Amniotic epithelial cell (primary cell): ENCODE measurements at places on chromosomes 4 and X.
A peak's percentile ranks its signal among the peaks of the same experiment; 100 is the strongest.

GRCh38 chrX:153327561-153327960 is 6.0 kb upstream of the PNMA6F start:
- DNase-seq, result no peak

DNA sequence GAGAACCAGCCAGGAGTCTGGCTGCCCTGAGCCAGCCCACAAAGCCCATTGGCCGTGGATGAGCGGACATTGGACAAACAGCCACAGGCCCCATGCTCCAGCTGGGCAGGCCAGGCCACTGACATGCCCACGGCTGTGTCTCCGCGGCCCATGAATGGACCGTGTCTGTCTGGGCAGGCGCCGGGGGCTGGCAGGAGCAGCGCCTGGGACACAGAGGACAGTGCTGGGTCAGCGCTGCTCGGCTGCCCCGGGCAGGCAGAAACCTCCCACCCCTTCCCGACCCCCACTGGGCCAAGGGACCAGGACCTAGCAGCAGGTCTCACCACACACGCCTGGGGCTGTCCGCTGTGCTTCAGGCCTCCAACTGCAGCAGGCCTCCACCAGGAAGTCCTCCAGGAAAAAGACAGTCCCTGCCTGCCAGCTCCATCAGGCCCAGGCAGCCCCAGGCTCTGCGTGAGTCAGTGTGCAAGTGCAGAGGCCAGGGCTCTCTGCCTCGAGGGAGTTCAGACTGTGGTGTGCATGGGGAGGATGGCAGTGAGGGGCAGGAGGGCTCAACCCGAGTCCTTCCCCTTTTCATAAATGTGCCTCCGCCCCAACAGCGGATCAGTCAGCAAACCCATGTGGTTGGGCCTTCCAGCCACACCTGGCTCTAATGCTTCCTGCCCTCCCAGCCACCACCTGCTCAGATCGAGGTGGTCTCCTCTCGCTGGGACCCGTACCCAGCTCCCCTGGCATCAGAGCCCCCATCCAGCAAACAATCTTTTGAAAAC is 17.2 kb upstream of the FGFR3 start:
- DNase-seq, result no peak

DNA sequence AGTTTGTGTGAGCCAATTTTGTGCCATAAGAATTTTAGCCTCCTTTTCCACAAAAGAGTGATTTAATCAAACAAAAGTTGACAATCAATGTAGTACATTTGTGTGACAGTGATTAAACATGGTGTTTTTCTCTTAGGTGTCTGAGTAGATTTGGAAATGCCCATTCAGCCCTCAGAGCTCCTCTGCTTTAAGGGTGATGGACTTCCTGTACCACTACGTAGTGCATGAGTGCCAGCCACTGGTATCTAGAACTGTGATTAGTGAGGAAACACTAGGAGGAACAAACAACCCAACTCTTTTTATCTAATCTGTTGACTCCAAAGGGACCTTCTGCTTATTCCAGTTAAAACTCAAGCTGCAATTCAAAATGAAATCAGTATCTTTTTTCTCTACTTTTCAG is 151.7 kb downstream of the SNCA start:
- no peak for DNase-seq

GRCh38 chr4:56318555-56318954 is 68.7 kb downstream of the AASDH start:
- DNase-seq, result no peak

- no peak for DNase-seq
Measured at GRCh38 chrX:97461763-97462162, 578.1 kb downstream of the RPA4 start.

GRCh38 chr4:78787392-78788006 is 11.3 kb downstream of the BMP2K start:
- DNase-seq, result no peak

DNA sequence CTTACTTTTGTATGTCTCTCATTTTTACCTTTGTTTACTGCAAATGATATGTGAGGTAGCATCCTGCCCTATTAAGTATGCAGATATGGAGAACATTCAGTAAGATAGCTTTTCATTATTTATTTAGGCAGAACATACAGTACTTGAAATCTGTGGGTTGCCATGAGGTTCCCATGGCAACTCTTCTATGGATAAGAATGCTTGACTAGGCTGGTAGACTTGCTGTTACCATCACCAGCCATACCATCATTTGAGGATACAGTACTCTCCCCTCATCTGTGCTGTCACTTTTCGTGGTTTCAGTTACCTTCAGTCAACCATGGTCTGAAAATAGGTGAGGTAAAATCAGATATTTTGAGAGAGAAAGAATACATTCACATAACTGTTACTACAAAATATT is 56.7 kb downstream of the NAF1 start:
- no peak for DNase-seq

- peak; percentile 23 for DNase-seq
Measured at GRCh38 chr4:34198966-34199365, 2045.3 kb downstream of the ARAP2 start.

DNA sequence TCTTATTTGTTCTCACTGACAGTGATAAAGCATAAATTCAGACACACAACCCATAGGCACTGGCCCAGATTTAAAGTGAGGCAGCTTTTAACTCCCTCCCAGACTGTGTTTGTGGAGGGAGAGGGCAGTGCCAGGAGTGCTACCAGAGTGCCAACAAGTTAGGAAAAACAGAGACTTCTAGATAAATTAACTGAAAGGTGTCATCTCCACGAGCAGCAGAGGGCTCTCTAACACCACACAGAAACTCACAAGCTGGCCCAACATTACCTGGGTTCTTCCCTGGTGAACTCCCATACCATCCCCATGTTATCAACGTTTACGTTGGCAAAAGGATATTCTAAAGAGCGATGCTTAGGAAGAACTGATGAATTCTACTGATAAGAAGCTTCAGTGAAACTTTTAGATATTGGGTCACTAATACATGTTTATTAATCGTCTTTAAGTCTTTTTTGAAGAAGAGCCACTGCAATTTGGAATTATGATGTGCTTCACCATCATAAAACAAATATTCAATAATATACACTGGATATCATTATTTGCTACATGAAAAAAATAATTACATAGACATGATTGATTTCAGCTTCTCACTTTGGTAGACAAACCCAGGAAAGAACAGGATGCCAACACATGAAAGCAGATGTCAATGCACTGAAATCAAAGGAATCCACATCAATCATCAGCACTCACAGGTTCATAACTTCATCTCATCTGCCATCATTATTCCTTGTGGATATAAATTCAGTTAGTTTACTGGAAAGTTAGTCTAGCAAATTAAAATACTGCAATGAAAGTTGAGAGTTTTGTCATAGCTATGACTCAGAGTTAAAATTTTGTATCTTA is 121.2 kb upstream of the NAP1L5 start:
- DNase-seq, result peak; percentile 60

DNA sequence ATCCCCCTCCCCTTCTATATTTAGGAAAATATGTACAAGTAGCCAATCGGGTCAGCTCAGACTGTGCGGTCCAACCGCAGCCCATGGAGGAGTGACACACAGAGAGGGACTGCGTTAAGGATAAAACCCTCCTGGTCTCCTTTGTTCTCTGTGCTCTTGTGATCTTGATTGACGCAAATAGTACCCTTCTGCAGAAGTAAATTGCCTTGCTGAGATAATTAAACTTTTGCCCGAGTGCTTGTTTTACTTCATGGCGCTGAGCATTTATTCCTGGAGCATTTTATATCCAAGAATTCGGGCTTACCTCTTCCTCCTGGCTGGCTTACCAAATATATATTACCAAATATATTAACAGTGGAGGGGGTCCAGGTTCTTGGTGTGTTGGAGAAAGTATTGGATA is 184.2 kb downstream of the STAG2 start:
- no peak for DNase-seq

DNA sequence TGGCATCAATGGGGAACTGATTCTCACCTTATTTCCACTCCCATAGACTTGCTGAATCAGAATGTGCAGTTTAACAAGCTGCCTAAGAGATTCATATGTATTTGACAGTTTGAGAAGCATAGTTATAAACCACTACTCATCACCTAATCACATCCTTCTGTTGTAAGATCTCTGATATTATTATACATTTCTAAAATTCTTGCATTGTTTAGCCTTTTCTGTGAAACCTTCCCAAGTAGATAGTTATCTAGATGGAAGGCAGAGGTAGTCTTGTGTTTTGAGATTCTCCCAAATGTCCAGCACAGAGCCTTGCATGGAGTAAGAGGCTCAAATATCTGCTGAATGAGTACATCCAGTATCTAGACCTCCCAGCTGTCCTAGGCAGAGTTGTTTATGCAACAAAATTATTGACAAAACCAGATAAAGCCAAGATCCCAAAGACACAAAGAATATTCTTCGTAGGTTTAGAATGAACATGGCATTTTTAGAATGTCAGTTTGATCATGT is 227.3 kb downstream of the KDR start:
- DNase-seq, result peak; percentile 5

DNA sequence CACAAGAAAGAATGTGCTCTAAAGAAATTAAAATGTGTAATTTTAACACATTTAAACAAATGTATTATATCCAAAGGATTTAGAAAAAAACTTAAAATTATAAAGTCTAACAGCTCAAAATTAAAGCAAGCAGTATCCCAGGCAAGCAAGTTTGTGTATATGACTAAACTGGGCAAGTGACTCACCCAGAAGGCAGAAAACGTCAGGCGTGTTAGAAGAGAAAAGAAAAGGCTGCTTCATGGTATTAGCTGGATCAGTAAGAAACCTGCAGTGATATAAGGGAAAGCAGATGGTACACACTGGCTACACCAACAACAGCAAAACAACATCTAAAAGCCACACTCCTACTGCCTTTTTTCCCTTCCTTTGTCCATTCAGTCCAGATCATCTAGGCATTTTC is 250.6 kb upstream of the NDST3 start:
- DNase-seq, result peak; percentile 54

DNA sequence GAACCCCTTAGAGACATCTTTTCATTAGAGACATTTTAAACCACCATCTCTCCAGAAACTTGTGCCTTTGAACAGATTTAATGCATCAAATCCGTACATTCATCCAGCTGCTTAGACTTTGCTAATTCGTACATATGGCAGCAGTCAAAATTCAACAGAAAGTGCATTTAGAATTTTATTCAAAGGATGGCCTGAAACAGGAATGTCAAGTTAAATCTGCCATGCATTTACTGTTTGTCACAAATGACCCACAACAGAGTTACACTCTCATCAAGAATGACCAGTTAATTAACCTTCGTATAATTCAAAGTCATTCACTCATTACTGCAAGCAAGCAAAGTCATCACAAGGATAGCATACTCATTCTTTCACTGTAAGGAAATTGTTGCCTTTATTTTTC is 284.3 kb downstream of the SLC7A11 start:
- no peak for DNase-seq

DNA sequence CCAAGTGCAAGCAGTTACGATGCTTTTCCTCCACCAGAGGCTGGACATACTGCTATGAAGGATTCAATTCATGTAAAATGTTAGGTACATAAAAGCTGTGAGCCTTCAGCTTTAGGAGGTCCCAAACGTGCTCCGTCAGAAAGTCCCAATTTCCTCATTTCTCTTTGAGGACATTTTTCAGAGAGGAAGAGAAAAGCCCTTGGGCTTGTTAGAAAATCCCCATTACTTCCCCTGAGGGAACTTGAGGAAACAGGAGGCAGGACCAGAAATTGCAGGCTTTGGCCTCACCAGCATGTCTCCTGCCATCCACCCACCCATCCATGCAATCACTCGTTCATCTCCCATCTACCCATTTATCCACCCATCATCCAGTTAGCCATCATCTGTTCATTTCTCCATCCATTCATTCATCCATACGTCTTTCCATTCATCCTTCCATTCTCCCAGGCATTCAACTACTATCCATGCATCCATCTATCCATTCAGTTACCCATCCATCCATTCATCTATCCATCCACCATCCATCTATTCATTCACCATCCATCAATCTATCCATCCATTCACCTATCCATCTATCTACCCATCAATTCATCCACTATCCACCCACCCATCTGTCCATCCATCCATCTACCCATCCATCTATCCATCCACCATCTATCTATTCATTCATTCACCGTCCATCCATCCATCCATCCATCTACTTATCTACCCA is 223.5 kb downstream of the AFAP1 start:
- no peak for DNase-seq

GRCh38 chr4:108965016-108965415 is 202.2 kb upstream of the ETNPPL start:
- peak; percentile 30 for DNase-seq

DNA sequence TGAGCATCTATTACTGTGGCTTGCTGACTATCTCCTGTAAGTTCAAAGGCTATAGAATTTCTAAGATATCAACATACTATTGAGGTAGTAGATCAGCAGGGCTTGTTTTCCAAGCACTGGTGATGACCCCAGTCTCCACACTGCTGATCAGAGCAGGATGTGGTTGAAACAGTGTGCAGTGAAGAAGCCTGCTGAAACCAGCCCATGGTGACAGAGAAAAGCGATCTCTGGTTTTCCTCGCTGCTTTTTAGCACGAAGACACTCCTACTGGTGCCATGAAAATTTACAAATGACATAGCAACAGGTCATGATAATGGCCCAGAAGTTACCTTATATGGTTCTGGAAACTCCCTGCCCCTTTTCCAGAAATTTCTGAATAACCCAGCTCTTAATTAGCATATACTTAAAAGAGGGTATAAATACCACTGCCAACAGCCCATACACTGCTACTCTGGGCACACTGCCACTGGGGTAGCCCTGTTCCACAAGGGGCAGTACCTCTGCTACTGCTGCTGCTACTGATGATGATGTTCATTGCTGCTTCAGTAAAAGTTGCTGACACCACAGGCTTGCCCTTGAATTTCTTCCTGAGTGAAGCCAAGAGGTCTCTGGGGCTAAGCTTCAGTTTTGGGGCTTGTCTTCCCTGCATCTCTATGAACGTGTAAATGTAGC is 1689.5 kb upstream of the PCDH10 start:
- DNase-seq, result no peak

GRCh38 chr4:110418641-110419040 is 57.3 kb upstream of the ENPEP start:
- DNase-seq, result no peak

DNA sequence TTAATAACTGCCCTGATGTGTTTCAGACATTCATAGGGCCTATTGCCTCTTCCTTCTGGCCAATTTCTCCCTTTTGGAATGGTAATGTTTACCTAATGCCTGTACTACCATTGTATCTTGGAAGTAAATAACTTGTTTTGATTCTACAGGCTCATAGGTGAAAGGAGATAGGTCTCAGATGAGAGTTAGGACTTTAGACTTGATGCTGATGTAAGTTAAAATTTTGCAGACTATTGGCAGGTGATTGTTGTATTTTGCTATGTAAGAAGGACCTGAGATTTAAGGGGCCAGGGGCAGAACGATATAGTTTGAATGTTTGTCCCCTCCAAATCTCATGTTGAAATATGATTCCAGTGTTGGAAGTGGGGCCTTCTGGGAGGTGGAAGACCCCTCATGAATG is 215.5 kb downstream of the SLC39A8 start:
- DNase-seq, result no peak

DNA sequence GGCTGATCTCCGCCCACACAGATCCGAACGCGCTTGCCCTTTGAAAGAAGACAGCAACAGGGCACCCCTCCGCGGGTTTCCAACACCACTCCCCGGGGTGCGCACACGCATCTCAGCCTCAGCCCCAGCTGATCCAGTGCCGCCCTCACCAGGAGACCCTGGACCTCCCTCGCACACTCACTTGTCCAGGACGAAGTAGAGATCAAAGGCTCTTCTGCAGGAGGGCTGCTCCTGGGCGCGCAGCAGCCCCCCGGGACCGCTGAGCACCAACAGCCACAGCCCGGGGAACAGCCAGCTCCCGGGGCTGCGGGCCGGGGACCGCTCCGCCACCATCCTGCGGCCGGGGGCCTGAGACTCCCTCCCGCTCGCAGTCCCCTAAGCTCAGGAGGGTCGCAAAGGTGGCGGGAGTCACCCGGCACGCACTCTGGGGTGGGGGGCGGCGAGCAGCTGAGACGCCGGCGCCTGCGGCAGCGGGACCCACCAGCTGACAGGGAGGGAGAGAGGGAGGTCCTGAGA is 743 bp downstream of the ANTXR2 start:
- DNase-seq, result peak; percentile 53
